ENCODE measurements at places on chromosomes 5 and 9.

DNA sequence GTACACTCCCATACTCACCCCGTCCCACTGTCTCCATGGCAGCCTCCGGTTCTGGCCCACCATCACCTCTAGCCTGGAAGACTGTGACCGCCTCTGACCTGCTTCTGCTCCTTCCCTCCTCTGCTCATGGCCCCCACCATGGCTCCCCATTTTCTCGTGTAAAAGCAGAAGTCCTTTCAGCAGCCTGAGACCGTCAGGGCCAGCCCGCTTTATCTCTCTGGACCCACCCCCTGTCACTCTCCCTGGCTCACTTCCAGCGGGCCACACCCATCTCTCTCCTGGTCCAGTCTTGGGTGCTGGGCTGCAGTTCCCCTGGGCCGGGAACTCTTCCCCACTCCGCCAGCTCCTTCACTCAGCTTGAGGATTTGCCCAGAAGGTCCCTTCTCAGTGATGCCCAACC is 96.0 kb upstream of the RUFY1 start:
- no peak overlapping the region for H3K27ac ChIP-seq
- no peaks in the 10 kb centered on the region for H3K36me3 ChIP-seq
- no peak overlapping the region for H3K4me3 ChIP-seq
- DNase-seq: no peak

DNA sequence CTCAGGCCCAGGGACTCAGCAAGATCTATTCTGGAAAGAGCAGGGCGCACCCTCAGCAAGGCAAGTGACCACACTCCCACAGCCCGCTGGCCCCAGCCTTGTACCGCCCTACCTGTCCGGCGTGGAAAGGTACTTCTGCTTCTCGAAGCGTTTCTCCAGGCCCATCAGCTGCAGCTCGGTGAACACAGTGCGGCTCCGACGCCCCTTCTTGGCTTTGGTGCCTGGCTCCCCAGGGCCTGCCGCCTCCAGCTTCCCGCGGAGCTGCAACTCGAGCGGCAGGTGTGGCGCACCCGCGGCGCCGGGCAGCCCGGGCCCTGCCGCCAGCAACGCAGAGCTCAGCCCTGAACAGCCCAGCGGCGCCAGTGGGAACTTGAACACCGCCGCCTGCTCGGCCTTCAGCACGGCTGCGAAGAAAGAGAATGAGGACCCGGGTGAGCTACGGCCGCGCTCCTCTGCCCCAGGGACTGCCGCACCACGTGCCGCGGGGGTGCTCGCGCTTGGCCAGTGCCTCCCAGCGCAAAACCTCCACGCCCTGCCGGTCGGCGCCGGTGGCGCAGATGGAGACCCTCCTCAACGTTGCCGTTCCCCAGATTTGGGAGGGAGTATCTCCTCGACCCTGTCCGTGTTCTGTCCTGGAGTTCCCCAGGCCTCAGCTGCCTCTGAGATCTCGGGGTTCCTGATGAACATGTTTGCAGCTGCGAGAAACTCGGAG is 2.2 kb downstream of the BARX1 start:
- no peak overlapping the region for H3K4me3 ChIP-seq
- peaks cover 95% of the 10 kb centered on the region for H3K27me3 ChIP-seq
- H3K36me3 ChIP-seq: no peaks in the 10 kb centered on the region
- H3K4me1 ChIP-seq: peaks cover 34% of the 10 kb centered on the region
- DNase-seq: no peak

DNA sequence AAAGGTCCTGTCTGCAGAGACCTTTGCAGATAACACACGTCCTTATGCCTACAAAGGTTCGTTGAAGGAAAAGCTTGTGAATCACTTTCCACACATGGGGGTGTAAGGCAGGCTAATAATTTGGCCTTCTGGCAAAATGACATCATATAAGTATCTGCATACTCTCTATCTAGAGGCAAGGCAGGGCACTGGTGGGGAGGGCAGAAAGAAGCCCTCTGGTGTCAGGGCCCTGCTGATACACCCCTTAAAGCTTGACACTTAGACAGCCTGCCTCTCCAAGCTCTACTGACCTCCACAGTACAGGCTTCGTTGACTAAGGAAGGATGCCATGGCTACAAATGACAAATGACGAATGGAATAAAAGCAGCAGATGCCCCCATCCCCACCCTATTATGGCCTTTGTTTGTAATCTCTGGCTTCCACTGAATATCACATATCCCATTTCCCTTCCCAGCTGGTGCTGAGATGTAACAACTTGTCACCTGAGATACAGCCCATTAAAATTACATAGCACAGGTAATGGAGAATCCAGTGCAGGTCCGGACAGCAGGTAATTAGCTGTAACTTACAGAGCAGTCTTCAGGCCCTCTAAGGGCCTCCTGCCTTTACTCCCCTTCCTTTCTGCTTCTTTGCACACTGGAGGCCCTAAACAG is 76.9 kb upstream of the IFNK start:
- no peak overlapping the region for H3K4me3 ChIP-seq
- no peak overlapping the region for H3K27ac ChIP-seq
- no peak for DNase-seq
- no peaks in the 10 kb centered on the region for H3K36me3 ChIP-seq
- H3K27me3 ChIP-seq: peaks cover 6% of the 10 kb centered on the region

DNA sequence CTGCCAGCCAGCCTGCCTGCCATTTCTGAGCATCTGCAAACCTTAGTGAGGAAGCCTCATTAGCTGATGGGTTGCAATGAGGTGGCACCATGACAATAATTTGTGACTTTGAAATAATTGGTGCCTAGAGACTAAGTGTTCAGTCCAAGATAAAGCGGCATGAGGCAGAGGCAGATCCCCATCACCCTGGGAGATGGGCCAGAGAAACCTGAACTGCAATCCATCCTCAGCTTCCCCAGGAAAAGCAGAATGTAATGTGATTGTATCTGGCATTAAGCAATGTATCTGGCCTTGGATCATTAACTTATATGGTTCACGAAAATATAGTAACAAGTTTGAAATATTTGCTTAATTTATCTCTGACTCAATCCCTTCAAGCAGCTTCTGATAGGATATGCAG is 101.0 kb downstream of the SPOCK1 start:
- H3K27ac ChIP-seq: no peak overlapping the region
- DNase-seq: no peak
- H3K4me1 ChIP-seq: peaks cover 2% of the 10 kb centered on the region
- H3K36me3 ChIP-seq: no peaks in the 10 kb centered on the region
- no peaks in the 10 kb centered on the region for H3K27me3 ChIP-seq
- H3K4me3 ChIP-seq: no peak overlapping the region

DNA sequence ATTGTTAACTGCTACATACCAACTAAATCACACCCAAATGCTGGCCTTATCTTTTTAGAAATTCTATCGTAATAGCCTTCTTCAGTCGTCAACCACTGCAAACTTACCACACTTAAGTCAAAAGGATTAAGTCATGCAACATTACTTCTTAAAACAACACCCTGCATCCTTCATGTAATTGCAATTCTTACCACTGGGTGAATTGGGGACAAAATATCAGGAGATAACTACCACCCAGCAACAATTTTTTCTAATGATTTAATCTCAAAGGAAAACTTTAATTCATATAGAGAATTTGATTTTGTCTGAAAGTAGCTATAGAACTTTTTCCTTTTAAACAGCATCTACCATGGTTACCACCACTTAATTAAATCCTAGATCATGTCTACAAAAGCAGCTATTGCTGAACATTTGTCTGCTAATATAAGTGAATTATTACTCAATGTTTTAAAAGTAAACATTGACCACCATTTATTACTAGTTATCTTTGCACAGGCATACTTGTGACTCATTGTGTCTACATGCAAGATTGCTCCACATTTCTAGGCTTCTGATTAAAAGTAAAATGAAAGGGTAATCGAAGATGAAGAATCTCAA is 10.5 kb downstream of the MLLT3 start:
- peak overlapping the region; percentile 62 for H3K4me3 ChIP-seq
- peak; percentile 84 for DNase-seq
- no peaks in the 10 kb centered on the region for H3K27me3 ChIP-seq
- H3K27ac ChIP-seq: peak overlapping the region; percentile 52

- H3K4me1 ChIP-seq: no peaks in the 10 kb centered on the region
- H3K4me3 ChIP-seq: no peak overlapping the region
- H3K36me3 ChIP-seq: no peaks in the 10 kb centered on the region
- DNase-seq: no peak
- no peak overlapping the region for H3K27ac ChIP-seq
These were observed 83.7 kb downstream of the HOMER1 start for GRCh38 chr5:79430196-79430595.

DNA sequence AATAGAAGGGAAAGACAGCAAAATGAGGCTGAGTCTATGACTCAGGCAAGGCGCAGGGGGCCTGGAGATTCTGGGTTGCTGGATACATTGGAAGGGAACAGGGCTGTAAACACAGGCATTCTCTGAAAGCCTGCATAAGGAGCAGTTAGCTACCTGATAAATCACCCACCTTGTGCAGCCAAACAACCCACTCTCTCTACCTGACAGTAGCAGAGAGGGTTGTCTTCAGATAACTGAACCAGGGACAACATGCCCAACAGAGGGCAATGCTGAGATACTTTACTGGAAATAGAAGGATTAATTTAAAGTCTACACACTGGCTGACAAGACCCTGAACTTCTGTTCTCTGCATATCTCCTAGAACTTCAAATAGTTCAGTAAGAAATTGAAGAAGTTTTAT is 161.6 kb downstream of the KCTD16 start:
- no peak for DNase-seq
- H3K27me3 ChIP-seq: no peaks in the 10 kb centered on the region
- no peak overlapping the region for H3K27ac ChIP-seq
- no peaks in the 10 kb centered on the region for H3K36me3 ChIP-seq
- no peak overlapping the region for H3K4me3 ChIP-seq
- H3K4me1 ChIP-seq: peaks cover 1% of the 10 kb centered on the region

GRCh38 chr5:76765249-76765648 is 49.3 kb downstream of the F2R start:
- H3K36me3 ChIP-seq: no peaks in the 10 kb centered on the region
- no peaks in the 10 kb centered on the region for H3K27me3 ChIP-seq
- no peak overlapping the region for H3K27ac ChIP-seq
- H3K4me3 ChIP-seq: no peak overlapping the region

GRCh38 chr5:143613329-143613728 is 198.6 kb upstream of the HMHB1 start:
- H3K4me1 ChIP-seq: no peaks in the 10 kb centered on the region
- no peak for DNase-seq
- no peaks in the 10 kb centered on the region for H3K27me3 ChIP-seq
- no peak overlapping the region for H3K27ac ChIP-seq

GRCh38 chr5:56873056-56873455 is 36.3 kb upstream of the SETD9 start:
- DNase-seq: peak; percentile 18
- no peak overlapping the region for H3K27ac ChIP-seq
- no peak overlapping the region for H3K4me3 ChIP-seq

- no peaks in the 10 kb centered on the region for H3K27me3 ChIP-seq
- peak overlapping the region; percentile 52 for H3K4me3 ChIP-seq
- peaks cover 9% of the 10 kb centered on the region for H3K4me1 ChIP-seq
- no peak overlapping the region for H3K27ac ChIP-seq
These were observed 138.4 kb downstream of the LHFPL2 start for GRCh38 chr5:78509884-78510769.

DNA sequence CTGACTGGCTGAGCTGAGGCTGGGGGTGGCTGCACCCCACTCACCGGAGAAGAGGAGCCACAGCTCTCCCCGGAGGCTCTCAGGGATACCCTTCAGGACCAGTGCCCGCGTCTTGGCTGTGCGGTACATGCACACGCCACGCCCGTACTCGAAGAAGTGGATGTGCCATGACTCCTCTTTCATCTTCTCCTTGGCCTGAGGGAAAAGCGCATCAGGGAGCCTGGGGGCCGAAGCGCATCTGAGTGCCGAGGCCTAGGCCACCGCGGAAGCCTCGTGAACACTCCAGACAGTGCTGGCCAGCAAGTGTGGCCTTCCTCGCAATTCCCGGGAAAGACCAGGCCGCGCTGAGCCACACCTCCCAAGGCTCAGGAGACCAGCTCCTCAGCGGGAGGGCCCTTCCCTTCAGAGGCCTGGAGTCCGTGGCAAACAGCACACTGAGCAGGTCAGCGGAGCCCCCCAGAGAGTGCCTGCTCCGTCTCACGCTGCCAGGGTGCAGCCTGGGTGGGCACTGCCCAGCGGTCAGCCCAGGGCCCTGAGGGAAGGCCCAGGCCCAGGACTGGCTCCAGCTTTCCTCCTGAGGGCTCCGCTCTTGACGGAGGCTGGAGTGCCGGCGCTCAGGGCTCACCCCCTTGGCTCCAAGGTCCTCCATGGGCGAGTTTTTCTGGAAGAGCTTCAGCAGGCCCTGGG is 20.5 kb upstream of the MRNIP start:
- no peak overlapping the region for H3K4me3 ChIP-seq
- no peak overlapping the region for H3K27ac ChIP-seq
- H3K36me3 ChIP-seq: peaks cover 76% of the 10 kb centered on the region
- no peak for DNase-seq
- H3K27me3 ChIP-seq: no peaks in the 10 kb centered on the region

DNA sequence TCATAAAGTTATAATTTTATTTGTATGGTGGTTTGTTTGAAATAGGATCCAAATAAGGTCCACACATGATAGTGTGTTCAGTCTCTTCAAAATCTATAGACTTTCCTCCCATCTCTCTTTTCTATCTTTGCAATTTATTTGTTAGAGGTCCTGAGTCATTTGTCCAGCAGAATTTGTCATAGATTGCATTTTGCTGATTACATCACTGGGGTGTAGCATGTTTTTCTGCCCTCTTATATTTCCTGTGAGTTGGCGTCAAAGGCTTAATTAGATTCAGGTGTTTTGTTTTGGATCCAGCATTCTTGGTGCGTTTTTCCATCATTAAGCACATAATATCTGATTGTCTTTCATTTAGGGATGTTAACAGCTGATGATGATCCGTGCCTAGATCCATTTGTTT is 15.0 kb downstream of the CYFIP2 start:
- H3K27ac ChIP-seq: no peak overlapping the region
- no peak overlapping the region for H3K4me3 ChIP-seq
- H3K36me3 ChIP-seq: peaks cover 6% of the 10 kb centered on the region
- DNase-seq: no peak
- peaks cover 2% of the 10 kb centered on the region for H3K4me1 ChIP-seq
- no peaks in the 10 kb centered on the region for H3K27me3 ChIP-seq

- no peaks in the 10 kb centered on the region for H3K36me3 ChIP-seq
- peak overlapping the region; percentile 72 for H3K27ac ChIP-seq
- peaks cover 10% of the 10 kb centered on the region for H3K4me1 ChIP-seq
- DNase-seq: peak; percentile 78
These were observed 14.6 kb upstream of the PPP2CA start for GRCh38 chr5:134240421-134240962.

GRCh38 chr5:87432460-87432859 is 19.7 kb upstream of the CCNH start:
- no peaks in the 10 kb centered on the region for H3K36me3 ChIP-seq
- no peak for DNase-seq
- no peaks in the 10 kb centered on the region for H3K4me1 ChIP-seq

GRCh38 chr5:129002527-129002842 is 37.2 kb downstream of the SLC27A6 start:
- no peak for DNase-seq
- no peak overlapping the region for H3K4me3 ChIP-seq
- no peaks in the 10 kb centered on the region for H3K4me1 ChIP-seq
- no peak overlapping the region for H3K27ac ChIP-seq

DNA sequence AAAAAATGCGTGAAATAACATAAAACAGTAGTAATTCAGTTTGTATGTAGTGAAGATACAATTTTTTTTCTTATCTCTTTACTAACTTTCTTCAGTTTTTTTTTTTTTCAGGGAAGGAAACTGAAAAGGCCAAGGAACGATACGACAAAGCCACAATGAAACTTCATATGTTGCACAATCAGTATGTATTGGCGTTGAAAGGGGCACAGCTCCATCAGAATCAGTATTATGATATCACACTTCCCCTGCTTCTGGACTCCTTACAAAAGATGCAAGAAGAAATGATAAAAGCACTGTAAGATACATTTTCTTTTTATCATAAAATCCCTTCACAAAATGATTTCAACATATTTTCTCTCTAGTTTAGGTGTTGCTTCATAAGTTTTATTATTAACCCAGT is 120.0 kb downstream of the FER start:
- H3K4me3 ChIP-seq: no peak overlapping the region
- H3K27me3 ChIP-seq: no peaks in the 10 kb centered on the region

Measured in mesenchymal stem cell (in vitro differentiated cells and primary cell).